ENCODE measurements at places on chromosomes 2 and 18.

- DNase-seq, result no peak
These were observed 36.3 kb downstream of the ZNF516 start for GRCh38 chr18:76458522-76459311.

DNA sequence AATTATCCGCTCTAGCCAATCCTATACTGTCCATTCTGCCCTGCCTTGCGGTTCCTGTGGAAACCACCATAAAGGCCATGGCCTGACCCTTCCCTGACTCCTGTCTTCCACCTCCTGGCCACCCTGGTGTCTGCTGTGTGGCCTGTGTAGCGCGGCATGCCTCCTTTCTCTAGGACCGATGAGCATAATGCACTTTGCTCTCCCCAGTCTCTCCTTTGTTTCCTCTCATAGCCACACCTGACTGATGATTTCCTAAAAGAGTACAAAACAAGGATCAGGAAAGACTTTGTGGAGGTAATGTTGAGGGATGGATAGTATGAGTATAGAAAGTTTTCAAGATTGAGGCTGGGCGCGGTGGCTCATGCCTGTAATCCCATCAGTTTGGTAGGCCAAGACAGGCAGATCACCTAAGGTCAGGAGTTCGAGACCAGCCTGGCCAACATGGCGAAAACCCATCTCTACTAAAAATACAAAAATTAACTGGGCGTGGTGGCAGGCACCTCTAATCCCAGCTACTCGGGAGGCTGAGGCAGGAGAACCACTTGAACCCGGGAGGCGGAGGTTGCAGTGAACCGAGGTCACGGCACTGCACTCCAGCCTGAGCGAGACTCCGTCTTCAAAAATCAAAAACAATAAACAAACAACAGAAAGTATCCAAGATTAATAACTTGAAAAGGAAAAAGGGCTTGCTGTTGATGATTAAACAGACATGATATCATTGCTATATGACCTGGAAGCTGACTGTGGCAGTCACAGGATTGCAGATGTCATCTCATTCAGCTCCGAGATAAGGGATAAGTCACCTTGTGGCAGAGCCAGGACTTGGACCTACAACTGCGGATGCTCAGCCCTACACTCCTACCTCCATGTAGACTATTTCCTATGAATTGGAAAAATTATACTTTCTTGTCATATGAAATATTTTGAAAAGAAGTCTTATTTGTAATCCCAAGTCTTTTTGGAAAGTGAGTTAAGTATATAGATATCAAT is 16.6 kb downstream of the SOWAHC start:
- no peak for DNase-seq

DNA sequence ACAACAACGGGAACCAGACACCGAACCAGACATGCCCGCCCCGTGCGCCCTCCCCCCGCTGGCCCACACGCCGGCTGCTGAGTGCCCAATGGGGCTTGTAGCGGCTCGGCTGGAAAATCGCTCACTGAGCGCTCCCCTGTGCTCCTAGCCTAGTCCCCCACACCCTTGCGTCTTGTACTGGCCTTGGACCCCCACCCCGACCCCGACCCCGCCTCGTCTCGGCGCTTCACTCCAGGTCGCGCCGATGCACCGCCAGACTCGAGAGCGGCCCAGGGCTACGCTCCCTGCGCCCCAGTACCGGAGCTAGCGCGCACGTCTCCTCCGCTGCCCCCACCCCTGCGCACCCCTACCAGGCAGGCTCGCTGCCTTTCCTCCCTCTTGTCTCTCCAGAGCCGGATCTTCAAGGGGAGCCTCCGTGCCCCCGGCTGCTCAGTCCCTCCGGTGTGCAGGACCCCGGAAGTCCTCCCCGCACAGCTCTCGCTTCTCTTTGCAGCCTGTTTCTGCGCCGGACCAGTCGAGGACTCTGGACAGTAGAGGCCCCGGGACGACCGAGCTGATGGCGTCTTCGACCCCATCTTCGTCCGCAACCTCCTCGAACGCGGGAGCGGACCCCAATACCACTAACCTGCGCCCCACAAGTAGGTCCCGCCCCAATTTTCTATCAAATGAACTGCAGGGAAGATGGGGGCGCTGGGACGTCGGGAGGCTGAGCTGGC is 1.5 kb downstream of the GAD1 start:
- DNase-seq, result no peak

DNA sequence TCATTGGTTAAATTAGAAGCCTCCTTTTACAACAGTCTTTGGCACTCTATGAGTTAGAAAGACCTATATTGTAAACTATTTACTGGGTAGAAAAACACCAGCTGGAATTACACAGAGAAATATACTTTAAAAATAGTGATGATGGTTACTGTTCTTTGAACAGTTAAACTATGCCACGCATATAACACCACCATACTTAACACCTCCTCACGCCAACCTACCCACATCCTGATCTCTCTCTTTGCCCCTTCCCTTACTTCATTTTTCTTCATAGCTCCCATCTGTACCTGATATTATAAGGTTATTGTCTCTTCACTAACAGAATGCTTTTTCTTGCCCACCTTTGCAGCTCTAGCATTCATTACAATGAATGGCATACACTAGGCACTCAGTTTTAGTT is 173.8 kb downstream of the DPP4 start:
- no peak for DNase-seq

All from fibroblast of skin of right biceps (primary cell).